ENCODE measurements at places on chromosomes 6 and 20.

DNA sequence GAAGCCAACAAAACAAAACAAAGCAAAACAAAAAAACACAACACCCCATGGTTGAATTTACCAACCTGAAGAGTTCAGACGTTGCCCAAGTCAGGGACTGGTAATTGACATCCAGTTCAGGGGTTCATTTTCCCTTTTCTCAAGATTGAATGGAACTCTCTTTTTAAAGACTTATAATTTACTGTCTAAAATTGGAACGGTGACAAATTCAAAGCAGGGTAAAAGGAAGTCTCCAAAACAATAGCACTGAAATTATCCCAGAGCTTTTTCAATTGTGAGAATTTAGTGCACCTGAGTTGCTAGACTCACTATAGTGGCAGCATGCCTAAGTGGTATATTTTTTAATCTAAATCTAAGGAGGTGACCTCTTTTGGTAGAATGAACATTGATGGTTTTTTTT is 90.9 kb upstream of the PREP start:
- no peak for DNase-seq

DNA sequence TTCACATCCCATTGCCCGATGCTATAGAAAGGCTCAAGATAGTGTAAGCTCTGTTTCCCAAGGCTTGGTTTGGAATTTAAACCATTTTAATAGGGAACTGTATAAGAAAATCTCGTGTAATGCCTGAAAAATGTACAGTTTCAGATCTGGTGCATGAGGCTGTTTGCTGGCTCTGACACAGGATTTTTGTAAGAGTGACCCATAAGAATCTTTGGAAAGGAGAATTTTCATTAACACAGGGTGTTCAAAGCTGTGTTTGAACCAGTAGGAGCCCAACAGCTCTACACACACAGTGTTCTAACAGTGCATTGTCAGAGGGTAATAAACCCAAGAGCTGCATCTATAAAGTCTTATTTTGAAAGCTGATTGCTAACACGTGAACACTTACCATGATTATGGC is 293.5 kb downstream of the PRL start:
- DNase-seq = no peak

GRCh38 chr6:121579478-121579877 is 144.0 kb downstream of the GJA1 start:
- peak; percentile 4 for DNase-seq

DNA sequence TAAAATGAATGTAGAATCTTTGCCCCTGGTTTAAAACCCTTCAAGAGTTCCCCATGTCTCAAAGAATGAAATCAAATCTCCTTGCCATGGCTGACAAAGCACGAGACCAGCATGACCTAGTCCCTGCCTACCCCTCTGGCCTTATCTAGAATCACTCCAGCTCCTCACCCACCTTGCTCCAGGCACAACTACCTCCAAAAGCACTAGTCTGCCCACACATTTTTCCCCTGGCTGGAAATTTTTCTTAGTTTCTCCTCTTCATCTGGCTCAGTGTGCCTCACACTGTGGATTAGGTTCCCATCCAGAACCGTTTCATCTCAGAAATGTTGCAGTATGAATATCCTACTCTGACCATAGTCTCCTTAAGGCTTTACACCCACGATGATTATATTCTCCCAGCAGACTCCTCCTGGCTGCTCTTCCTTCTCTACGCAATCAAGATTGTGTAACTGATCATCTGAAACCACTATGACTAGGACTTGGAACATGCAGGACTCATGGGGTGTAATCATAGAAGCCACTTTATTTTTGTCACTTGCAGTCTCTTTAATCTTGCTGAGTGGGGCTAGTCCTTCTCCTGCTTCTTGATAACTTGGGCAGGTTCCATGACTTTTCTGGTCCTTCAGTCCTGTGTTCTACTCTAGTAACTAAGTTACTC is 7.8 kb upstream of the MRS2 start:
- DNase-seq = no peak

DNA sequence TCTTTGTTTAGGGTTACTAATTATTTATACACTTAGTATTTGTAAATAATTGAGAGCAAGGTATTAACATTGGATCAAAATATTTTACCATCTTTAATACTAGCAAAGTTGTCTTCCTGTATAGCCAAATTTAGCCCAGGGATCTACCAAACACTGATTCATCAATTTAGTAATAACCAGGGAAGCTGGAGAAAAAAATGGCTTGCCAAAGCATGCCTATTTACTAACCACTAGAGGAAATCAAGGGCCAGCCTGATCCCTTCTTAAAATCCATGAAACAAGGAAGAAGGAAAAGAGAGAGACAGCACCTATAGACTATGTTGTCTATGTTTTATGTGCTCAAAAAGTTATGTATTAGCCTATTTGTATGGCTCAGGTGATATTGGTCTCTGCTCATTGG is 450.3 kb upstream of the GJE1 start:
- DNase-seq = no peak
